ENCODE measurements at places on chromosomes 6 and 20. TPM values are rescaled to one million over a fixed set of nuclear protein-coding genes. Genes with fewer than 3 reads are reported as not detected.

GRCh38 chr6:124854338-124854922 is 107.8 kb upstream of the RNF217 start:
- no peak for DNase-seq

GRCh38 chr6:10617008-10617696 is 77.3 kb downstream of the C6orf52 start:
- no peak for DNase-seq

DNA sequence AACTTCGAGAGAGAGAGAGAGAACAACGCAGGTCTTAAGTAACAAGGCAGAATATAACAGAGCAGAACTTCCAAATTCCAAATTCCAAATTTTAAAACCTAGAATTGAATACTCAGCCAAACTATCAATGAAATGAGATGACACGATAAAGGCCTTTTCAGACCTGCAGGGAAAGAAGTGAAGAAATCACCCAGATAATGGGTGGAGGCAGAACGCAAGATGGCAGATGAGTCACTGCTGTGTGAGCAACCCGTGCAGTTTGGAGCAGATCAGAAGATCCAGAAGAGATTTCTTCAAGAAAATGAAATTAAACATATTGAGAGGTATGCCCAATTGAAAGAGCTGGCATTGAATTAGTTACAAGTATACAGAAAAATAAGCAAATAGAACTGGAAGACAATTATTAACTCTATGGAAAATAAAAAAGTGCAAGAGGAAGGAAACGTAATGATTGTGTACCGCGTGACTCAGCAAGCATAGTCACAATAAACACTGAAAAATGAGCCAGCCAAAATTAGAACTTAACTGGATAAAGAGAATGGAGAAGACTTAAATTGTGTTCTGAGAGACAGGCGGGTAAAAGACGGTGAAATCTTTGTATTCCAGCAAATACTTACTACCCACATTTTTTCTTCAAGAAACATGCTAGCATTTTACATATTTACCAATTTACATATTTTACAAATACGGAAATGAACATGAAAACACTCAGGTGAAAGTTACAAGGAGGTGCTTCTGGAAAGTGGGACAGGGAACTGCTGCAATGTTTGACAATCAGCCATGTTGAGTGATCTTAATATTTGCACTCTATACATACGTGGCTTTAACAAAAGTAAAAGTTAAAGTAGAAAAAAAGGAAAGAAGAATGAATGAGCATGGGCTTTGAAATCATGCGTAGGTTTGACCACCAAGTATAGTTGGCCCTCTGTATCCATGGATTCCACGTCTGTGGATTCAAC is 87.9 kb upstream of the CDYL start:
- peak; percentile 93 for DNase-seq

- no peak for DNase-seq
These were observed 15.5 kb upstream of the TMEM181 start for GRCh38 chr6:158544428-158544827.

DNA sequence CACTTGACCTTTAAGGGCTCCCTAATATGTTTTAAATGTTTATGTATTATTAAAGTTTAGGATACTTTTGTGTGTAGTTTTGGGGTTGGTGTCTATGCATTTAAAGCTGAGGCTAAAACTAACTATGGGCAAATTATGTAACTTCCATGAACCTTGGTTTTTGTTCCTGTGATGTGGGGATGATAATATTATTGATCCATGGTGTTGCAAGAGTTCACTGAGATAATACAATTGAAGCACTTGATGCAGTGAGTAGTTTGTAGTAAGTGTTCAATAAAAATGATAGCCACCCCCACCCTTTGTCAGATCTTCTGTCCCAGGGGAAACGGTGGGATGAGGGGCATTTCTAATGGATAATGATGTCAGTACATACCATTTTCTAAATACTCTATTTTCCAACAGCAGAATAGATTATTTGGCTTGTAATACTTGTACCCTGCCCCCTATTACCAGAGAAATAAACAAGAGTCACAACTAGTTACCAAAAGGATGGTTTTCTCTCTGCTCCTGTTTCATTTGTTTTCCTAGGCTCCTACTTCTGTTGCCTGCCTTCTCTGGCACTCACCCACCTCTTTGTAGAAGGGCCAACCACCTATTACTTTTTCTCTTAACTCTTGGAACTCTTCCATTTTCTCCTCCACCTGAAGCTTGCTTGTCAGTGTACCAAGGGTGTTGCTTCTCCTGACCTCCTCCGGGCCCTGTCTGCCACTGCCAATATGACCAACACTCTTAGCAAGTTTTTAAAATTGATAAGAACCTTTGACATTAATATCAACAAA is 97.9 kb downstream of the RCAN2 start:
- no peak for DNase-seq

- DNase-seq, result no peak
These were observed 538.4 kb downstream of the HACE1 start for GRCh38 chr6:104321301-104321700.

GRCh38 chr6:140874066-140874465 is 1258.7 kb upstream of the GJE1 start:
- no peak for DNase-seq

DNA sequence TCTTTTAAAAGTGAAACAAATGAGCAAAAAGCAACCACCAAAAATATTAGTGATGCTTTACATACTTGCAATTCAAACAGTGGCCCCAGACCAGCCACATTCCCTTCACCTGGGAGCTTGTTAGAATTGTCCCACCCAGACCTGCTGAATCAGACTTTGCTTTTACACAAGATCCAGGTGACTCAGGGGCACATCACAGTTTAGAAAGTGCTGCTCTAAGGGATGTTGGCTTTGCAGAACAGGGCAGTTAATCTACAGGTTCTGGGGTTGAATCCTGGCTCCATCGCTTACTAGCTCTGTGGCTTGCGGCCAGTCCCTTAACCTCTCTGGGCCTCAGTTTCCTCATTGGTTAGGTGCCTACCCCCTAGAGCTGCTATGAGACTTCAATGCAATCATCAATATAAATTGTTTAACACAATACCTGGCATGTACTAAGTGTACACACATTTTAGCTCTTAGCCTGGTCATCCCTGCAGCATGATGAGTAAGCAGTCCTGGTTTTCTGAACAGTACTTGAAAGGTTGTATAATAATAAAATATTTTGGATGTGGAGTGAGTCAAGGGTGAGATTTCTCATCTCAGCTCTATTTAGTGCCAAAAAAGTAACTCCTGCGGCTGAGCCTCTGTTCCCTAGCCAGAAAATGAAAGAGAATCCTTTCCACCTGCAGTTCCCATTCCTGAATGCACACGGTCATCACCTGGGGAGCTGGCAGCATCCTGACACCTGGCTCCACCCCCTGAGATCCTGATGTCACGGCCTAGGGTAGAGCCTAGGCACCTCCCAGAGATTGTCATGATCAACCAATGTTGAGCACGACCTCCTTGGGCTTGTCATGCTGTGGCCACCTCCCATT is 162.7 kb downstream of the ANKRD60 start:
- DNase-seq, result no peak

DNA sequence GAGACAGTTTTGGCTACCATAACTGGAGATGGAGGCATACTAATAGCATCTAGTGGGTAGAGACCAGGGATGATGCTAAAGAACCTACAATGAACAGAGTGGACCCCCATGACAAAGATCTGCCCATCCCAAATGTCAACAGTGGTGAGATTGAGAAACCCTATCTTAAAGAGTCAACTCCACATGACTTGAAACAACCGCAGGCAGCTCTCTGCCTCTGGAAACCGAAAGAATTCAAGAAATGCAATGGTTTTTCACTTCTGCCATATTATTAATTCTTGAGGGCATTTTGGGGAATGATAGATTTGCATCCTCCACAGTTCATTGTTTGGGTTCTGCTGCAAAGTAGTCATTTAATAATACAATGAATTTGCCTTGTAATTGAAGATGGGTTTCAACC is 463.4 kb downstream of the MAFB start:
- DNase-seq, result no peak

Gene TRIM15
- total RNA-seq, result not detected

Gene TBXT
- total RNA-seq, result not detected

GRCh38 chr6:135901774-135902524 is 50.4 kb downstream of the PDE7B start:
- no peak for DNase-seq

Gene ASIP
- total RNA-seq, result not detected

- DNase-seq, result no peak
These were observed 188.2 kb downstream of the ERMARD start for GRCh38 chr6:169939554-169940164.

DNA sequence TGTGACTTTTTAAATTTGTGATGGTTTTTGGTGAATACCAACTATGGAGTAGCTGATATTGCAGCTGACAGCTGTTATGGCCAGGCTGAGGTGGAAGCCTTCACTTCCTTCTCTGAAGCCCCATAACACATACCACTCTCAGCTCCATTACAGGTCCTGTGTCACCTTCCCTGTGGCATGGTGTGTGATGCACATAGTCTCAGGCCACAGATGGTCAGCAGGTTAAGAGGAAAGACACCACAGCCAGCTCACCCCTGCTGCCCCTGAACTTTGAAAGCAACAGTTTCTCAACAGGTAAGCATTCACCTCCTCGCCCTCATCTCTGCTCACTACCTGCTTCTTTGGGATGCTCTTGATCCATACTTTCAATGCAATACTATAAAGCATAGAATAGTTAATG is 7.7 kb downstream of the TXNDC5 start:
- DNase-seq, result no peak

Gene PRIM2
- 35.1 TPM for total RNA-seq

Gene GATA5
- total RNA-seq, result not detected

Gene GTPBP2
- 74.3 TPM for total RNA-seq

GRCh38 chr6:130322673-130323268 is 43.0 kb upstream of the TMEM200A start:
- peak; percentile 21 for DNase-seq

Gene SLC22A1
- total RNA-seq, result 1.2 TPM

DNA sequence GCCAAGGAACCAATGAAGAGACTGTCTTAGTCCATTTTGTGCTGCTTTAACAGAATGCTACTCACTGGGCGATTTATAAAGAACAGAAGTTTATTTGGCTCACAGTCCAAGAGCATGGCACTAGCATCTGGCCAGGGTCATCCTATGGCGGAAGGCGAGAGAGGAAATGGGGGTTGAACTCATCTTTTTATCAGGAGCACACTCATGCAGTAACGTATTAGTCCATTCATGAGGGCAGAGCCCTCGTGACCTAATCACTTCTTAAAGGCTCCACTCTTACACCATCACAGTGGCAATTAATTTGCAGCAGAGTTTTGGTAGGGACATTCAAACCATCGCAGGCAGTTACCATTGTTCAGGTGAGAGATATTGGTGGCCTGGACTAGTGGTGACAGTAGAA is 8.5 kb downstream of the ARFGEF2 start:
- DNase-seq, result no peak

Gene PRPF6
- 47.1 TPM for total RNA-seq

GRCh38 chr6:36249536-36249935 is 20.3 kb upstream of the PNPLA1 start:
- DNase-seq, result no peak

Gene EYS
- under 0.01 TPM for total RNA-seq

Gene STX11
- total RNA-seq, result 0.36 TPM

Gene TRIM39
- total RNA-seq, result 12.1 TPM

Gene PRICKLE4
- not detected for total RNA-seq

DNA sequence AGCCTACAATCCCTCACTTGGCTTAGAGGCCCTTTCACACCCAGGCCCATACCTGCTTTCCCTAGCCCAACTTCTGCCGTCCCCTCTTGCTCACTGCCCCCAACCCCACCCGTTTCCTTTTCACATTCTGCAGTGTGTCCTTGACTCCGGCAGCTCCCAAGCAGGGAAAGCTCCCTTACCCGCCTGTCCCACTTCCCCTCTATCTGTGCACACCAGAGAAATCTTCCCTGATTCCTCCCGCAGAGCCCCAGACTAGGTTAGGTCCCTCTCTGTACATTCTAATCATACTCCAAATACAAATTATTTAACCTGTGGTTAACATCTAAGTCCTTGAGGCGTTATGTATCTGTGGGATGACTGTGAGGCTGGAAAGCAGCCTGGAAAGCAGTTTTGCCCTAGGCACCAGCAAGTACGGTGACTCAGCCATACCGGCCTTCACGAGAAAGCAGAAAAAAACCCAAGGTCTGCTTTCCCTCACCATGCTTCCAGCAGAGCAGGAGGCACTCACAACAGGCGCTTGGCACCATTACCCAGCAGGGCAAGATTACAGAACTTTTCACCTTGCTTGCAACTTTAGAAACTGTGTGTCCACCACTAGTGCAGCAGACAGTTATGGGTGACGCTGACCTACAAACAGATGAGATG is 22.3 kb downstream of the ELOVL5 start:
- peak; percentile 89 for DNase-seq

GRCh38 chr6:133205304-133205703 is 35.9 kb upstream of the EYA4 start:
- peak; percentile 11 for DNase-seq

Gene MCCD1
- total RNA-seq, result not detected

DNA sequence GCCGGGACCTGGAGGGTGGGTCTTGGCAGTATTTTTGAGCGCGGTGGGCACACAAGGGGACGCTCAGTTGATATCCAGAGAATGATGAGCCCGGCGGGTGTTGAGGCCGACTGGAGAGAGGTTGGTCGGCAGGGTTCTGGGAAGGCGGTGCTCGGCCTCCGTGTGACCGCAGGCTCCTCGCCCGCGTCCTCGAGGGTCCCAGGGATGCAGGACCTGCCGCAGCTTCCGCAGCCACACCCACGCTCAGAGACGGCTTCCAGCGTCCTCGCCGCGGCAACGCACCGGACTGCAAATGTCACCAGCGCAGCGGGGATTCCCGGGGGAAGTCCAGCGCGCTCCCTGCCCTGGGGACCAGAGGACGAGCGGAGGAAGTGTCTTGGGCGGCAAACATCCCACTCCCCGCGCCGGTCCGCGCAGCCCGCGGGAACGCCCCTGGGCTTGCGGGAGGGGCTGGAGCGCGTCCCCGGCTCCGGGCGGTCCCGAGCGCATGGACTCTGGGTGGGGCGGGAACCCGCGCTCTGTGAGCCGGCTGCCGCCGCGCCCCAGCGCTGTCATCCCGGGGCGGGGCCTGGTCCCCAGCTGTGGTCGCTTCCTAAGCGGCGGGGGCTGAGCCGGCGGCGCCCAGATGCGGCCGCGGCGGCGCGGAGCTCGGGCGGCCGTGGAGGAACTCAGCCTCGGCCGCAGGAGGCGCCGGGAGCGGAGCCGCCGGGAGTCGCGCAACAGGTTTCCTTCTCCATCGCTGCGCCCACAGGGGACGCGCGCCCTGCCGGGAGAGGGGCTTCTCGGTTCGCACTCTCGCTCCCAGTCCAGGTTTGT is at the start of gene STX11:
Gene STX11 (plus strand): TSS at position 624 of the 816 bp plus-strand sequence. CDS start 36,111 bp downstream, outside the sequence.
- peak; percentile 86 for DNase-seq

DNA sequence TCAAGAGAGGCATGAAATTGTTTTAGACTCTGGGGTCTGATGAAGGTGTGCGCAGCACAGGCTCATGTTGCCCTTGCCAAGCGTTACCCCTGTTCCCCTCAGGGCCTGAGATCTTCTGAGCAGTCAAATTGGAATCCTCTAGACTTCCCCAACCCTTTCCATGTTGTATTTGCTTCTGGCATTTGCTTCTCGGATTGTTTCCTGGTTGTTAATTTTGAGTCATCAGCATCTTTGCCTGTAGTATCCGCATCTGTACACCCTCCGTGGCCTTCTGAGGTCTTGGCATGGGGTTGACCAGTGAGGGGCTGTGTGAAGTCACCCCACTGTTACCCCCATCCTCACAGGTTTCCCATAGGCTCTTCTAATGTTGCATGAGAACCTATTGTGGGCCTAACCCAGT is 40.9 kb downstream of the SLC24A3 start:
- no peak for DNase-seq

Gene LTB
- total RNA-seq, result 0.29 TPM

Gene PPP1R16B
- not detected for total RNA-seq

Gene CGA
- not detected for total RNA-seq
